ENCODE measurements at places on chromosomes 3 and 15.
A peak's percentile ranks its signal among the peaks of the same experiment; 100 is the strongest.

- no peak for DNase-seq
Measured at GRCh38 chr3:149310796-149311534, 22.5 kb downstream of the TM4SF18 start.

GRCh38 chr3:45118615-45119071, 27.5 kb downstream of the CDCP1 start:
- DNase-seq = no peak

DNA sequence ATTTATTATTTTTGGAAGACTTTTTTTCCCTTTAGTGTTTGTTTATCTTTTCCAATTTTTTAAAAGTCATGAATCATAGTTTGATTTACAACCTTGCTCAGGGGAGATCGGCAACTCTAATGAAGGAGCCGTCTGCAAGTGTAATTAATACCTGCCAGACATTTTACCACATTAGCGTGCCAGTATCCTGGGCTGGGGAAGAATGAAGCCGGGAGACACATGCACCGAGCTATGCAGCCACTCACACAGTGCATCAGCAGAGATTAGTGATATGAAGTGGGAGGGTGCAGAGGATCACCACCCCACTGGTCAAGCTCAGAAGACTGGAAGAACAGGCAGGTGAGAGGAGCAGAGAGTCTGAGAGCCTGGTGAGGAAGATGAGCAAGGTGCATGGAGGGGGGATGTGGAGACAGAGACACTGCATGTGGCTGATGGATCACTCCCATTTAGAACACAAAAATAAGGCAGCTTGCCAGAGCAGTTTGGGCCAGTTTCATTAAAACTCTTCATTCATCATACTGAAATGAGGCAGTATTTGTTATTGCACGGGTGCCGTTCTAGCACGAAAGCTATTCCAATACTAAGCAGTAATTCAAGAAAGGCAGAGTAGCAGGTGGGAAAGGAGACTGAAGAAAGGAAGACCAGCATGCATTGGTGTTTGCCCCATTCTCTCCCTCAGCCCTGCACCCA, 821.6 kb downstream of the TUSC7 start:
- no peak for DNase-seq

- peak; percentile 97 for DNase-seq
Measured at GRCh38 chr15:41940441-41940857, 31.9 kb downstream of the EHD4 start.

GRCh38 chr3:177102553-177102952, 94.7 kb downstream of the TBL1XR1 start:
- DNase-seq = no peak

- no peak for DNase-seq
Measured at GRCh38 chr3:197994736-197995135, 34.7 kb downstream of the LMLN start.

- no peak for DNase-seq
Measured at GRCh38 chr3:16243706-16244490, 20.8 kb downstream of the DPH3 start.

- DNase-seq = no peak
Measured at GRCh38 chr15:29533647-29534046, 264.0 kb upstream of the NSMCE3 start.
